ENCODE measurements at places on chromosomes 2 and 18. TPM values are rescaled to one million over a fixed set of nuclear protein-coding genes. Genes with fewer than 3 reads are reported as not detected.

RAB31 gene
- 37.9 TPM for total RNA-seq

TLX2 gene
- total RNA-seq = under 0.01 TPM

EN1 gene
- total RNA-seq = 6.6 TPM

SNTG2 gene
- total RNA-seq = not detected

REG1B gene
- total RNA-seq = not detected

GAREM2 gene
- 1.5 TPM for total RNA-seq

UGT1A10 gene
- not detected for total RNA-seq

TMEM200C gene
- total RNA-seq = not detected

LTBP1 gene
- total RNA-seq = 340 TPM

CAB39 gene
- 68.6 TPM for total RNA-seq

SCYGR4 gene
- total RNA-seq = not detected

DNAH7 gene
- total RNA-seq = 0.73 TPM

RGPD6 gene
- 20.9 TPM for total RNA-seq

STON1 gene
- total RNA-seq = 7.4 TPM

CEP192 gene
- total RNA-seq = 28.7 TPM

TMEM163 gene
- not detected for total RNA-seq

NEURL3 gene
- total RNA-seq = not detected

MEIS1 gene
- total RNA-seq = 15.8 TPM

CFAP65 gene
- total RNA-seq = 0.20 TPM

NTSR2 gene
- not detected for total RNA-seq

FOXD4L1 gene
- not detected for total RNA-seq

MEP1B gene
- total RNA-seq = not detected

REEP1 gene
- total RNA-seq = under 0.01 TPM

SIX3 gene
- total RNA-seq = 0.39 TPM

RGPD4 gene
- not detected for total RNA-seq

TEX44 gene
- total RNA-seq = not detected

ALPG gene
- not detected for total RNA-seq

PRSS56 gene
- not detected for total RNA-seq

MAP4K4 gene
- 154 TPM for total RNA-seq

CCDC74B gene
- 2.2 TPM for total RNA-seq

TUBA3E gene
- not detected for total RNA-seq

CDCA7 gene
- total RNA-seq = 7.7 TPM

FBXO15 gene
- total RNA-seq = 0.37 TPM

KCNJ3 gene
- not detected for total RNA-seq

NT5C1B gene
- total RNA-seq = not detected

OR6B2 gene
- not detected for total RNA-seq

PKP4 gene
- 46.5 TPM for total RNA-seq

NPPC gene
- total RNA-seq = not detected

MYL1 gene
- total RNA-seq = not detected

All from subcutaneous preadipocyte (primary cell).